Anterior cingulate cortex (tissue), 58 donors: ENCODE measurements at places on chromosomes 12 and 14.

GRCh38 chr12:29025937-29026336, 123.1 kb upstream of the FAR2 start:
- no peak for DNase-seq

GRCh38 chr12:22069851-22070250, 23.8 kb downstream of the CMAS start:
- DNase-seq: no peak

DNA sequence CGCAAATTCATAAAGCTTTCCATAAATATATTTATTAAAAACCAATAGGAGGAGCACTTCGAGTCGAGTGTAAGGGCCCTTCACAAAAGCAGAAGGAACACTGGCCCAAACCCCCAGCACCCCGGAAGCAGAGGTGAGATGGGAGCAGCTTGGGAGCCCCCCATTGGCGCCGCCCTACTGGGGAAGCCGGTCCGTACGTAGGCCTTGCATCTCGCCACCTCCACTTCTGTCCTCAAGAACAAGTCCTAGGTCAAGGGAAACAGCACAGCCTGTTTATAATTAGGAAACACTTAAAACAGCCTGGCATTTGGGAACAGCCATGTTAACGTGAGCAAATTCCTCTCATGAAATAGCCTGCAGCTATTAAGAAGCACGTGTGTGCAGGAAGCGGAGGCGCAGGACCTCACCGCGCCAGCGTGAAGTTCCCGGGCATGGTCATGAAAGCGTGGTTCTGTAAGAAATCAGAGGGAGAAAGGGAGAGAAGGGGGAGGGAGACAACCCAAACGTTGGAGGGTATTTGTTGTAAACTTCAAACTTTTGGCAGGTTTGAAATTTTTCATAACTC, 7.7 kb downstream of the ANKRD9 start:
- DNase-seq: no peak

DNA sequence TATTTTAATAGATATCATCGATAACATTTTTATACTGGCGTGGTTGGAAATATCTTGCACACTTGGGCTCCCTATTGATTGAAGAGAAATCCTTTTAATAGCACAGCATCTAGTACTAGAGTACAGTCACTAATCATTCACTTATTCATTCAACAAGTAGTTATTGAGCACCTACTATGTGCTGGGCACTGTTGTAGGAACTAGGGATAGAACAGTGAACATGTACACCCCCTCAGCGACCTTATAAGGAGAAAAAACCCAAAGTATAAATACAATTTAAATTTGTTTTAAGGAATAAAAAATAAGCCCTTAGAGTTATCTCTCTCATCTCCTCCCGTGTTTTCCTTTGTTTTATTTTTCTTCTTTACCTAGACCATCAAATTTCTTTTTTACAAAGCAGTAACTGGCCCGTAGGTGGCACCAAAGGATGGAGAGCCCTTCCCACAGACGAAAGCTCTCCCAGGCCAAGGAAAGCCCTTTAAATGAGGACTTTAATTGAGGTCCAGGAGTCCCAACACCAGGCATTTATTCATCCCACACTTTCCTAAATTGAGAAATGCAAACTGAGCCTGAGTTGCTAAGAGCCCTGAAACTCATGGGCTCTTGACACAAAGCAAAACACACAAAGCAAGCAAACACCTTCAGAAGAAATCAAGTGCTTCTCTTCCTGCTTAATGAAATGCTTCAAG, 29.0 kb downstream of the PEBP1 start:
- no peak for DNase-seq

- DNase-seq: no peak
Observed at GRCh38 chr12:50626026-50626425, 121.2 kb downstream of the DIP2B start.

GRCh38 chr14:82999802-83000201, 1466.1 kb upstream of the SEL1L start:
- no peak for DNase-seq

GRCh38 chr14:51680031-51680430, 28.3 kb downstream of the FRMD6 start:
- no peak for DNase-seq

DNA sequence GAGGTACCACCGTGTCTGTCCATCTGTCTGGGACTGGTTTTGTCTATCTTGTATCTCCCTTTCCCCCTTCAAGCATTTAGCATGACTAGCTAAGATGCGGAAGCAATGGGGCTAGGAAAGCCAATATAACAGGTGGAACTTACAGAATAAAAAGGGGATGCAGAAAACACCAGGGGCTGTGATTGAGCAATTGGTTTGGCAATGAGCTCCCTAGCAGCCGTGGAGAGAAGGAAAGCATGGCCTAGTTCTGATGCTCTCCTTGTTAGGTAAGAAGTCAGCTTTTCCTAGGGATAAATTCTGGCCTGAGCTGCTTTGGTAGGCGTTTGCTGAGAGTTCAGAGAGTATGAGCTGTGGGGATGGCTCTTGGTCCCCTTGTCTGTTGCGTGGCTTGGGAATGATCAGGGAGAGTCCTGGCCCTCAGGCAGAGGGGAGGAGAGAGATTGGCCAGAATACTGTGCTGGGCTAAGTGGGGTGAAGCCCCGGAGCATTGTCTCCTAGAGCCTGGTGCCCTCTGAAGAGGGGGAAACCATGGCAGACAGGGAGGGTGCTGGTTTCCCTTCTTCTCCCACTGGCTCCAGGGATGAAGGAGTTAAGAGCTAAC, 7.1 kb downstream of the SETD1B start:
- DNase-seq: no peak

DNA sequence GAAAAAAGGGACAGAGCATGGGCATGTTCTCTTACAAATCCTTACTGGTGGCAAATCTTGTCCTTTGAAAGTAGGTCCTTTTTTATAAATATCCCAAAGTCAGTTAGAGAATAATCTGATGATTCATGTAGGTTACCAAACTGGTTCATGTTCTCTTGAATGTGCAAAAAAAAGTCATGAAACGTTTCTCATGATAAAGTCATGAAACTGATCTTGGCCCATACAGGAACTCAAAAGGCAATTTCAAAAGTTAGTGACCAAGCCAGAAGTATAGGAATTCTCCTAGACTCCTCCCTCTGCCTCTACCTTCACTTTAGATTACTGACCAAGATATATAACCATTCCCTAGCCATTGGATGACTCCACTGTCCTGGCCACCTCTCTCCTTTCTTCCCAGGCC, 27.3 kb upstream of the SPTSSA start:
- no peak for DNase-seq

DNA sequence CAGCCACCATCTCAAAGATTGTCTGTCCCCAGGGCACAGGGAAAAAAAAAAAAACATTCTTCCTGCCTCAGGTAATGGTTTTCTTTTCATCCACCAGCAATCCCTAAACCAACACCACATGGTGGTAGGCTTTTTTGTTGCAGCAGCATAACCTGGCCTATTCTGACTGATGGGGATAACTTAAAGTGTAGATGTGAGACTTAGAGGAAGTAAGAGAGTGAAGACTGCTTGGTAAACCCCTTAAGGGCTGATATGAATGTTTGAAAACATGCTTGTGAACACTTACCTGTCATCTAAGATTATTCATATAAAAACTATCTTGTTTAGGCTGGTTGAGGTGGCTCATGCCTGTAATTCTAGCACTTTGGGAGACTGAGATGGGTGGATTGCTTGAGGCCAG, 130.2 kb upstream of the RAP1B start:
- no peak for DNase-seq

DNA sequence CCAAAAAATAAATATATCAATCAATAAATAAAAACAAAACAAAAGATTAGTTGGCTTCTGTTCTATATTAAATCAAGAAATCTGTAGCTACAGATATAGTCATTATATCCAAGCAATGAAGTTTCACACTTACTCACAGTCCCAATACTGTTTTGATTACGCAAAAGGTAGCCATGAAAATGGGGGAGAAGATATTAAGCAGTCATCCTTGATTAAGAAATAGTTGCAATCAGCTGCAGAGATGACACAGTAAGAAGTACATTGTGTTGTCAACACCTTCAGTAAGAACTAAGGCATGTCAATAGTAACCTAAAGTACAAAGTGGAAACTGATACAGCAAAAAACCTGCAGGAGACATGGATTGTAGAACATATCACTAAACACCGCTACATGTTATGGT, 11.0 kb upstream of the RHOJ start:
- no peak for DNase-seq

- DNase-seq: no peak
Observed at GRCh38 chr14:47949006-47949405, 273.6 kb upstream of the MDGA2 start.

GRCh38 chr14:80549141-80549540, 337.8 kb upstream of the DIO2 start:
- DNase-seq: no peak

GRCh38 chr12:103676893-103677292, 89.8 kb downstream of the STAB2 start:
- no peak for DNase-seq
